ENCODE measurements at places on chromosomes 12 and 14.

- DNase-seq: no peak
Observed at GRCh38 chr12:91556909-91557308, 374.3 kb upstream of the DCN start.

DNA sequence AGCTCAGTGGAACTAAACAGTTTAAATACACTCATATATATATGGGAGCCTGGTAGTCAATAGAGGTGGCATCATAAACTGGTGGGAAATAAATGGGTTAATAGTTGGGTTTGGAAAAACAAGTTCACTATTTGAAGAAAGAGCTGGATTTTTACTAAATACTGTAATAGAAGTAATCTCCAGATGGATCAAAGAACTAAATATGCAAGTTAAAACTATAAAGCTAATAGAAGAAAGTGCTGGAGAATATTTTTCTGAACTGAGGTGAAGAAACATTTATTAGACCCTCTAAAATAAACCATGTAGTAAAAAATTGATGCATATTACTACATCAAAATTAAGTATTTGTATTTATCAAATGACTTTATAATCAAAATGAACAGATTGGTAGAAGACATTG, 38.8 kb downstream of the ATL1 start:
- no peak for DNase-seq

DNA sequence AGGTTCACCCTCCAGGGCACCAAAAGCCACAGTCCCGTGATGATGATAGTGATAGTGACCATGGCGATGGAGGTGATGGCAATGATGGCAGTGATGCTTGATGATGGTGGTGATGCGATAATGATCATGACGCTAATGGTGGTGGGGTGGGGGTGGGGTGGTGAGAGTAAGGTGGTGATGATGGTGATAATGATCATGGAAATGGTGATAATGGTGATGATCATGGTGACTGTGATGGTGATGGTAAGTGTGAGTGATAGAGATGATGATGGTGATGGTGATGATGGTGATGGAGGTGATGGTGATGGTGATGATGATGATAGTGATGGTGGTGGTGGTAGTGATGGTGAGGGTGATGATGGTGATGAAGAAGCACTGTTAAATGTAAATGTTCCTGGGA, 96.9 kb downstream of the SYNE3 start:
- no peak for DNase-seq

DNA sequence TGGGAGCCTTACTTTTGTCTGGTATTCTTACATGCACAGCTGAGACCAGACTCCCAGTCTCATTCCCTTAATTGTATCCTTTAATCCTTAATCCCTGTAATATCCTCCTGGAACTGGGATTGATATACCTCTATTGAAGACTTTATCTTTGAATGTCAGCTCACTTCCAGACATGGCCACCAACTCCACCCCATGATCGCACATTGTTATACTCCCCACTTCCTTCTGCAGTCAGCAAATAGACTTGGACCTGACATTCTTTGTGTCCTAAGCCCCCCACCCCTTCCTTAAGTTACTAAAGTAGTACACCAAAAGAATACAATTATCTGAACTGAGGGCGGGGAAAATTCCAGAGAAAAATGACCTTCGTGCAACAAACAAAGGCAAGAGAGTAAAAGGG, 8.6 kb upstream of the OSBPL8 start:
- DNase-seq: no peak

DNA sequence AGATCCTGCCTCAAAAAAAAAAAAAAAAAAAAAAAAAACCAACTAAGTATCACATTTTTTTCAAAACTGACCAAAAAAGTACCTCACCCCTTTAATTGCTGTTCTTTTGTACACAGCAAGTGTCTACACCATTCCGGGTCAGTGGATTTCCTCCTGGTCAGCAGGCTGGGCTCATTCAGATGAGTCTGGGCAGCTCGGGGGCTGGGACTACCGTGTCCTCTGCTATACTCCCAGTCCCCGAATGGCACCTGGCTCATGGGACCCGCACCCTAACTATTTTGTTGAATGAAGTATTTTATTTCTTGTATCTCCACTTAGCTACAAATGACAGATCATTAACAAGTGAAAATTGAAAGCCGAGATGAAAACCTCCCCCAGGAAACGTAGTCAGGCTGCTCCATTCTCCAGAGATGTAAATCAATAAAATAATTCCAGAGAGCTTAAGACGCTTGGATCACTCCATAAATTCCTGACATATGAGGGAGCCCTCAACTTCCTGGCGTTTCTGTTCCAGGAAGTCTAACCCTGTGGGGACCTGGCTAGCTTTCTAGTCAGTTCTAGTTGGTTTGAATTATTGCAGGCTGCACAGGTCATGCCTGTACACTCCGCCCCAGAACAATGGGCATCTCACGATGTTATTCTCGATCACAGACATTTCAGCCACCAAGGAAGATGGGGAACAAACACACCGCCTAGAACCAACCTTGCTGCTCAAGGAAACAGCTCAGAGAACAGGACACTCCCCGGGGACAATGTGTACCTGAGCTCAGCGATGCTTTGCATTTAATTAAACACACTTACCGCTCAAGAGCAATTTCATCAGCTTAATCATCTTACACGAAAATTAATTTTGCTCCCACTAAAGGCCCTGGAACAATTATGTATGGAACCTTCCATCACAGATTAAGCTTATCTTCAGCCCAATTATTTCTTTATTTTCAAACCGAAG, 76.3 kb downstream of the RIMBP2 start:
- no peak for DNase-seq

DNA sequence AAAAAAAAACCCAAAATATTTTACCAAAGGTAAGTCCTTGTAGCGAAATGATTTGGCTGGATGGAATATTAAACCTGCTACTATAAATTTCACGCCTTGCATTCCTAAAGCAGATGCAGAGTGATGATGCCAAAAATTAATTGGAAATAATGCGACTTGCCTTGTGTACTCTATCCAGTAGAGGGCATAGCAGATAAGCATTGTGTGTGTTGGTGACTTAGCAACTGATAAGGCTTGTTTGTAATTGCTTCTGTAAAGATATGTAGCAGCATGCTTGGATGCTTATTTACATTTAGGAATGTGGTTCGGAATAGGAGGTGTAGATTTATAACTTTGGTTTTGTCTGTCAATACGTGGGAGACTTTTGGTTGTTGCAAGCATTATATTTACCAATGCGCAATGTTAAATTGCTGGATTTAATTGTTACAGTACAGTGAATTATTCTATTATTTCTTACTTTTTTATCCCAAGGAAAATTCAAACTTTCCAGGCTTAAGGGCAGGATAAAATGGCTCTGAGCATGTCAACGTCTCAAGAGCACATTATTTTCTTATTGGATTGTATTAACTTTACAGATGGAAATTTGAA, 80.5 kb downstream of the TMEM260 start:
- DNase-seq: peak; percentile 5

DNA sequence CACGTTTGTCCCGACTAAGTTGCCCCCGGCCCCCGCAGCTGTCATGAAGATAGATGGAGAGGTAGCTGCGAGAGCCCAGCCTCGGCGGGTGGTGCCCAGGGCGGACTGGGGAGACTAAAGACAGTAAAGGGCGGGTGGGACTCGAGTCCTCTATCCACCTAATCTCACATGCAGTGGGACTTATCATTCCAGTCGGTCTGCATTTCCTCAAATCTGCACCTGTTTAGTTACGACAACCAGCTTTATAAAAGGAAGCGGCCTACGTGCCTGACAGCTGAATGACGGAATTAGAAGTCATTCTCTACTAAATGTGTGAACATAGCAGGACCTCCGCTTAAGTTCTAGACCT, 109.8 kb upstream of the EGLN3 start:
- DNase-seq: peak; percentile 17

DNA sequence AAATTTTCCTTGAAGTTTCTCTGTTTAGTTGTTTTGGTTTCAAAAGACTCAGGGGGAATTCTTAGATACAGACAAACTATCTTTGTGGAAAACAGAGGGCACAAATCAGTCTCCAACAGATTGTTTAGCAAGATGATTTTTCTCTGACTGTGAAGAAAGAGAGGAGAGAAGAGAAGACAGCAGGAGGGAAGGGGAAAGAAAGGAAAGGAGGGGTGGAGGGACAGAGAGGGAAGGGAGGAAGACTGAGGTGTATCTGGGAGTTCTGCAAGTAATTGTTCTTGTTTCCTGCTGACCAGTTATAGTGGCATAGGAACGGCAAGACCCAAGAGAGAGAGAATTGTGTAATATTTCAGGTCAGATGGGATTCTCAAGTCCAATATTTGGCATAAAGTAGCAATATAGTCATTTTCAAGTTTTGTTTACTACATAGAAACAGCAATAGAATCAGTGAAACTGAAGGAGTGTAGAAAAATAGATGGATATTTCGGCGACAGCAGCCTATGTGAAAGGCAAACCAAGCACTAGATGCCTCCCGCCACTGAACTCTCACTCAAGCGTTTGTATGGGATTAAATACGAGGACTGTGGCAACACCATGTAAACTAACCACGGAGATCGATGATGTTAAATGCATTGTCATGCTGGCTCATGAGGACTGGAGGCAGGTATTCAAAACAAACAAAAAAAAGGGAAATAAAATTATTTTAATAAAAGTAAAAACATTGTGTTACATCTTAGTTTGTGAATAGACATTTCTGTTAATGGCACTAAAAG, 342.5 kb downstream of the SLC16A7 start:
- DNase-seq: no peak

DNA sequence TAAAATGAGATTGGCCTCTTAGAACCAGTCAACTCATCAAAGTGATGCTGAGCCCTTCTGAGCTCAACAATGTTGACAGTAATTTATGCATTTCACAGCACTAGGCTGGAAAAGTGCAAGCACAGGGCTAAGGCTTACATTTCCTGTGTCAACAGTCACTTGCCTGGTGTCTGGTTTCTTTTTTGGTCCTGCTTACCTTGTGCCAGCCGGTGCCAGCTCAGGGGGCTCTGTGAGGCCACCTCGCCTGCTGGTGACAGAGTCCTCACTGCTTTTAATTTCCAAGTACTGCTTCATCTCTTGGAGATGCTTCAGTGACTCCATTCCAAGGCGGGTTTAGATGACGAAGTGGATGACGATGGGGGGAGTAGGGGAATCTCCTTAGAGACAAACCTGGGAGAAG, 53.1 kb upstream of the KCNA1 start:
- DNase-seq: no peak

- no peak for DNase-seq
Observed at GRCh38 chr14:88359500-88359899, 26.0 kb upstream of the SPATA7 start.

GRCh38 chr12:131264635-131265034, 310.9 kb downstream of the ADGRD1 start:
- no peak for DNase-seq

- DNase-seq: no peak
Observed at GRCh38 chr12:46744283-46744682, 81.5 kb downstream of the SLC38A4 start.

- no peak for DNase-seq
Observed at GRCh38 chr14:100488057-100488456, 99.2 kb downstream of the BEGAIN start.

DNA sequence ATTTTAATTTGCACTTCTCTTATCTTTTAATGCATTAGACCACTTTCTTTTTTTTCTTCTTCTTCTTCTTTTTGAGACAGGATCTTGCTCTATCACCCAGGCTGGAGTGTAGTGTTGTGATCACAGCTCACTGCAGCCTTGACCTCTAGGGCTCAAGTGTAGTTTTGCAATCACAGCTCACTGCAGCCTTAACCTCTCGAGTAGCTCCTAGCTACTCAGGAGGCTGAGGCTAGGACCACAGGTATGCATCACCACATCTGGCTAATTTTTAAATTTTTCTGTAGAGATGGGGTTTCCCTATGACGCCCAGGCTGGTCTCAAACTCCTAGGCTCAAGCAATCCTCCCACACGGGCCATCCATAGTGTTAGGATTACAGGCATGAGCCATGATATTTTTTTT, 12.7 kb downstream of the TMED8 start:
- DNase-seq: no peak

DNA sequence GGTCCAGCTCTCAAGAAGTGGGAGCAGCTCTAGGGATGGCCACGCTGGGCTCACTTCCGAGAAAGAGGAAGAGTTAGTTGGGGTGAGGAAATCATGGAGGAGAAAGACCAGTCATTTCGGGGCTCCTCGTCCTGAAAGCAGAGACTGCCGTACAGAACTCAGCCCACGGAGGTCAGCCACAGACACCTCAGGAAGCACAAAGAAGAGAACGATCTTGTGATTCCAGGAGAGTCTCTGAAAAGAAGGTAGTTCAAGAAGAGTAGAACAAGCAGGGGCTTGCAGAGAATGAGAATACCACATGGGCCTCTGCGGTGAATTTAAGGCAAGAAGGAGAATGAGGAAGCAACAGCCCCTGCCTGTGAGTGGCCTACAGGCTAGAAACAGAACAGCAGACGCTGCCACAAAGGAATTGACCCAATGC, 311.9 kb downstream of the CACNA1C start:
- DNase-seq: peak; percentile 49

- DNase-seq: no peak
Observed at GRCh38 chr12:14928931-14929330, 9.4 kb downstream of the ERP27 start.

- no peak for DNase-seq
Observed at GRCh38 chr14:55715889-55716288, 135.9 kb downstream of the KTN1 start.

DNA sequence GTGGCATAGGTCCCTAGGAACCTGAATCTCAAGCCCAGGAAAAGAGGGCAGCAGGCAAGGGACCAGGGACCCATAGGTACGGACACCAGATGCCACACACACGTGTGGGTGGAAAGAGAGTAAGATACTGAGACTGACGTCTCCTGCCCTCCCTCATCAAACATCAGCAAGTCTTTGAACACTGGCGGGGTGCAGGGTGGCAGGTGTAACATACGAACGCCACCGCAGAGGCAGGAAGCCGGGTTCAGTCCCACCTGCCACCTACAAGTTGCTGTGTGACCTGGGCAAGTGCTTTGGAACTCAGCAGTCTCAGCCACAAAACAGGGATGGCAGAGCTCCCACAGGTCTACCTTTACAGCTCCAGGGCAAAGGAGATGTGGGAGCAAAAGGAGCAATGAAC, 11.1 kb downstream of the ACTN1 start:
- DNase-seq: no peak

- no peak for DNase-seq
Observed at GRCh38 chr14:65423982-65424381, 11.5 kb downstream of the FUT8 start.

- DNase-seq: no peak
Observed at GRCh38 chr12:31875609-31875964, 83.6 kb upstream of the RESF1 start.

DNA sequence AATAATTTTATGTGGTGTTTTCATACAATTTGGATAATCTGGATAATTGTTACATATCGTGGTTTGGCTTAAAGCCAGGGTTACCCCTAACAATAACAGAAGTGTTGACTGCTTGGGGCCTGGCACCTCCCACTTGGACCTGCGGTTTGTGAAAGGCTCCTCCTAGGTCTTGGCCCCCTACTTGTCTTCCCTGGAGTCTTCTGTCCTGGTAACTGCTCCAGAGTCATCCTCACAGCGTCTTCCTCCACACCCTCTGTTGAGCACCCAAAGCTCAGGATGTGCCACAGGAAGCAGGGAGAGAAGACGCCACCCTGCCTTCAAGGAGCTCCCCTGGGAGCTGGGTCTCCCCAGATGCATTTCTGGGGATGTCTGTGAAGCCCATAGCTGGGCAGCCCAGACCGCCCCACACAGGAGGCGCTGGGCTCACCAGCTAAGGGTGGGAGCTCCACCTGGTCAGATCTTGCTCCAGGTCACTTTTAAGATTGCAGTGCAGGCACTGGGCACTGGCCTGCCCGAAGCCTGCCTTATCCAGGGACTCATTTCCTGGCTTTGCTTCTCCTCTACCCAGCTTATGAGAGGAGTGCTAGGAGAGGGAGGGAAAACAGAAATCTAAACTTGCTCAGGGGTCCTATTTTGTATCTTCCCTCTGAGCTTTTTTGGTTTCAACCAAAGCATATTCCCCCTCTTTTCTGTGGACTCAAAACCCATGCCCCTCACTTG, 98.2 kb downstream of the ZFP36L1 start:
- no peak for DNase-seq

GRCh38 chr14:89700801-89701200, 253.7 kb downstream of the EFCAB11 start:
- DNase-seq: no peak

All from suppressor macrophage treated with lipopolysaccharide for 4 hours (primary cell).